Substantia nigra (tissue), 51 donors: ENCODE measurements at places on chromosomes 12 and 14.

DNA sequence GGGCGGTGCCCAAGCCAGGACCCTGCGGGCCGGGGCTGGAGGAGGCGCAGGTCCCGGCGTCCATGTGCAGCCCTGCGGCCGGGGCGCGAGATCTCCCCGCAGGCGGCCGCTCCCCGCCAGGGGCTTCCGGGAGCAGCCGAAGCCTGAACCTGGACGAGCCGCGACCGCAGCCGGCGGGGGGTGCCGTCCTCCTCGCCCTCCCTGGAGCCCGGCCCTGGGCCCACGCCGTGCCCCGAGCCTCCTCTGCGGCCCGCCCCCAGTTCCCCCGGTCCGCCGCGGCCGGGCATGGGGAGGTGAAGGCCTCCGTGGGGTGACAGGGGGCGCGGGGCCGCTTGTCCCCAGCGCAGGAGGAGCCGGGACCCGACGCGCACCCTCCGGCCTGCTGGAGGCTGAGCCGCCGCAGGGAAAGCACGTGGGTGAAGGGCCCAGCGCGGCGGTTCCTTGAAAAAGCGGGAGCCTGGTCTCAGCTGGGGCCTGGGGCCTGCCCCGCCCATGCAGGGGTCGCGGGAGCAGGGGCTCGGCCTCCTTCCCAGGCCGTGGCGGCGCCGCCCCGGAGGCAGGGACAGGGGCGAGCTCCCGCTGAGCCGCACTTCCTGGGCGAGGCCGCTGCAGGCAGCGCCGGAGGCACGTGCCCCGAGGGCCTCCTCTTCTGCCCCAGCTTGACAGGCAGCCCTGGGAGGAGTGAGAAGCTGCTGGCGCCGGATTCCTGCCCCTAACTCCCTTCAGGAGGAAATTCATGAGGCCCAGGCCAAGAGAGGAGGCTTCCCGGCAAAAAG lies 55.6 kb upstream of the PPP2R5C start:
- no peak for DNase-seq

DNA sequence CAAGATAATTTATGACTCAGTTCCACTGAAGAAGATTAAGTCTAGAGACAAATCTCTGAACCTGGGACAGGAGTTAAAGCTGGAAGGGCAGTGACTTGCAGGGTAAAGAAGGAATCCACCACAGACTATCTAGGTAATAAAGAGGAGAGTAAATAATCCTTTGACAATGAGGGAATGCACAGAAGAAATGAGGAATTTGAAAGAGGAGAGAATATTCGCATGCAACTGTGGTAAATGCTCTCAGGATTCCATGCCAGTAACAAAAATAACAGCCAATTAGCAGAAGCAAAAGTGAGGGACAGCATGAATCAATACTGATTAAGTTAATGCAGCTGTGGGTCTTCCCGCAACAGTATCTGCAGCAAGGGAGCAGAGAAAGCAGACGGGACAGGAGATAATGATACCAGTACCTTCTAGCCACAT lies 77.0 kb downstream of the KITLG start:
- DNase-seq: no peak

DNA sequence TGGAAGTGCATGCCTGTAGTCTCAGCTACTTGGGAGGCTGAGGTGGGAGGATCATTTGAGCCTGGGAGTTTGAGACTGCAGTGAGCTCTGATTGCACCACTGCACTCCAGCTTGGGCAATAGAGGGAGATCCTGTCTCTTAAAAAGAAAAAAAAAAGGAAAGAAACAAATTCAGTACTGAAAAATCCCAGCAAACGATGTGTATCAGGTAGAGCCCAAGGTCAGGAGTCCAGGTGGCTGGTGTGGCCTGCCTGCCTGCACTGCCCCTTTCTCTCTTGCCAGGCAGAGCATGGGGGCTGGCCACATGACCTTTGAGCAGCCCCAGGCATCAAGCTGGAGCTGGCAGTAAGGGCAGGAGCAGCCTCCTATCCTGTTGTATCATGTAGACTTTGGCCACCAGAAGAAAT lies 31.8 kb downstream of the ELK3 start:
- no peak for DNase-seq

GRCh38 chr12:110366321-110367142 lies 37.0 kb downstream of the ANAPC7 start:
- no peak for DNase-seq

DNA sequence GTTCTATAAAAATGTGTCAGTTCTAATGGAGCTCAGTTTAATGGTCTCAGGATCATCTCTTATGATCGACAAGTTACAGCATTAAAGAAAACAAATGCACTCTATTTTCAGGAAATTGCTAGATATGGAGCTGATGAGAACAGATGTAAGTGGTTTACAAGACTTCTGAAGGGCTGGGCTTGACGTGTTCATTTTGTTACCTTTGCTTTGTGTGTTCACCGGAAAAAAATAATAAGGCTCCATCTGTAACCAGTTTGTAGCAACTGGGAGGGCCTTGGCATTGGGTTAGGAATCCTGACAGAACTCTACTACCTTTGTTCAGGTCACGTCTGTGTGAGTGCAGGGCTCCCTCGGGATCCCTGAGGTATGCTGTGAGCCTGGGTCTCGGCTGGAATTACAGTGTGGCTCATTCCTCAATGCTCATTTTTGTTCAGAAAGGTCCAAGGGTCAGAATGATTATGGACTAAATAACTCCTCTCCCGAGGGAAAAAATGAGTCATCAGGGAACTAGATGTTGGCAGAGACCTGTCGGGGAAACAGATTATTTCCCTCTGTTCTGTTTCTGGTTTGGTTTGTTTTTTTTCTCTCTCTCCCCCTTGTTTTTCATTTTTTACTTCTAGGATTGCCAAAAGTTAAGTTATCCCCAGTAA lies 158.0 kb downstream of the SLC5A8 start:
- DNase-seq: no peak

DNA sequence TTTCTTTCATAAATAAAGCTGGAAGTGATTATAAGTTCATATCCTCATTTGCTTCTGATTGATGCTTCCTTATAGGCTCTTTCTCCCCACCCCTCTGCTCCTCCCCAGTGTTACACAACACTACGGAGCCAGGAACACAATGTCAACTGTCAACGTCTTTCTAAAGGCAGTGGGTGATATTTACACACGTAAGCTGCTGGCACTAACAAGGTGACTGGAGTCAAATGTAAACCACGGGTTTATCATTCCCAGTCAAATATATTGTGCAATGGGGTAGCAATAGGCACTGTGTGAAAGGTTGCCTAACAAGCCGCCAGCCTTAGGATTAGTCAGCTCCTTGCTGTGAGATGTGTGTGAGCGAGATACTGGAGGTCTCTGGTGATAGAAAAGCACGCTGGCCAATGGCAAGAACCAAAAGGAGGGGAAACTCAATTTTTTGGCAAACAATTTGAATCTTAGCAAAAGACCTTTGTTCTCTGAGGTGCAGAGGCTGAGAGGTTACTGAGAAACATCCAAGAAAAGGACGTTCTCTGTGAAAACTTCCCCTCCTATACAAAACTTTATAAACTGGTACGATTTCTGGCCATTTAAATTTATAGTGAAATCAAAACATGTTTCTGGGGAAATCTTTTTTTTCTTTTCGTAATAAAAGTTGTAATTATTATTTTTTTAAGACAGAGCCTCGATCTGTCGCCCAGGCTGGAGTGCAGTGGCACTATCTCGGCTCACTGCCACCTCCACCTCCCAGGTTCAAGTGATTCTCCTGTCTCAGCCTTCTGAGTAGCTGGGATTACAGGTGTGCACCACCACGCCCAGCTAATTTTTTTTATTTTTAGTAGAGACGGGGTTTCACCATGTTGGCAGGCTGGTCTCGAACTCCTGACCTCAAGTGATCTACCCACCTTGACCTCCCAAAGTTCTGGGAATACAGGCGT lies 22.3 kb upstream of the HECTD1 start:
- DNase-seq: no peak

- no peak for DNase-seq
Measured at GRCh38 chr14:31078766-31079165, 52.6 kb upstream of the STRN3 start.

- DNase-seq: no peak
Measured at GRCh38 chr12:67546746-67547145, 101.8 kb upstream of the DYRK2 start.

DNA sequence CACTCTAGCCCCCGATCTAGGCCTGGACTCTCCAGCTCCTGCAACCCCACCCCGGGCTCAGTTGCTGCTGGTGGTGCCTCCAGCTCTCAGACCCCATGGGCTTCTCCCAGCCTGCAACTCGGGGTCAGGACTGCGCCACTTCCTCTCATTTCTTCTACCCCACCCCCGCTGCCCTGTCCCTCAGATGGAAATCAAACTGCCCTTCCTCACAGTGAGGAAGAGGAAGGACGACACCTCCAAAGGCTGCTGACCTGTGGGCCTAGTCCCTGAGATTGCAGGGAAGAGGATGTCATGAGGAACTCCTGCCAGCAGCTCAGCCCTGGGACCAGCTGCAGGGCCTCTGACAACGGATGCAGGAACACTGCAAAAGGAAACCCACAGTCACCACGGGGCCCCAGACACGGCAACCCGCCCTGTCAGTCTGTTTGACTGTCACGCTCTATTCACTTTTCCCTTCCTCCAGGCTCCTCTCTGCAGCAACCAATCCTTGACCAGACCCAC lies 29.3 kb upstream of the PNMA1 start:
- no peak for DNase-seq

- no peak for DNase-seq
Measured at GRCh38 chr12:116204169-116204568, 73.3 kb downstream of the MED13L start.

DNA sequence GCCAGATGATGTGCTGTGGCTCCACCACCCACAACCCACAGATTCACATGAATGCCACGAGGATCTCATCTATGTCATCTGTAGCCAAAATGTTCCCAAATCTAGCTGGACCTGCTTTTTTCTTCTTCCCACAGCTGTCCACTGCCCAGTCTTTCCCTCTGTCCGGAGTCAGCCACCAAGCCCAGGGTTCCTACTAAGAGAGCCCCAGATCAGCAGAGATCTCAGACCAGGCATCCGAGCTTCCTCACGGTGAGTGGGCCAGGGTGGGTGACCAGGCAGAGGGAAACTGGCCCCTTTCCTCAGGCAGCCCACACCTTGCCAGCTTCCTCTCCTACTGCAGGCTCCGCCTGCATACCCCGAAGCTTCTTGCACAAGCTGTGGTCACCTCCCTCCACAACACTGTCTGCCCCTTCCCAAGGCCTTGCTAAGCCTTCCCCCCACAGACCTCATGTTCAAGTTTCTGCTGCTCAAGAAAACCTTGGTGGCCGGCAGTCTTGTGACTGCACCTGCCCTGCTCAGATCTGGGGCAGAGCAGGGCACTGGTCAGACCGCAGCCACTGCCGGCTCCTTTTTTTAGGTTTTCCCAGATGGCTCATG lies 81.4 kb downstream of the ACTN1 start:
- no peak for DNase-seq

DNA sequence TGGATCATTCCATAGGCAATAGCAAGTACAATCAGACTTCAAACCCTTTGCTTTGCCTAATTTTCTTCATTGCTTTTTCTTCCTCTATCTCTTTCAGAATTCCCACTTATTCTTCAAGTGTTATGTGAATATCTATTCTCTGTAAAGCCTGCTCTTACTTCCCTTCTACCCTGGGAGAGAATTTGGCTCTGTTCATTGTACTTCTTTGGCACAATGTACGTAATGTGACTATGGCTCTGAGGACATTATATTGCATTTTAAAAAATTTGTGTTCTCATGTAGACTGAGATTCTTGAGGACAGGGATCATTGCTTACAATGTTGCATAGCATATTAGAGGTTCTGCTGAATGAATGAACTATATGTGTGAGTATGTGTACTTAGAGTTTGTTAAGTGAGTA lies 16.9 kb upstream of the PRICKLE1 start:
- DNase-seq: no peak

- DNase-seq: no peak
Measured at GRCh38 chr12:79063258-79063657, 198.7 kb downstream of the SYT1 start.

DNA sequence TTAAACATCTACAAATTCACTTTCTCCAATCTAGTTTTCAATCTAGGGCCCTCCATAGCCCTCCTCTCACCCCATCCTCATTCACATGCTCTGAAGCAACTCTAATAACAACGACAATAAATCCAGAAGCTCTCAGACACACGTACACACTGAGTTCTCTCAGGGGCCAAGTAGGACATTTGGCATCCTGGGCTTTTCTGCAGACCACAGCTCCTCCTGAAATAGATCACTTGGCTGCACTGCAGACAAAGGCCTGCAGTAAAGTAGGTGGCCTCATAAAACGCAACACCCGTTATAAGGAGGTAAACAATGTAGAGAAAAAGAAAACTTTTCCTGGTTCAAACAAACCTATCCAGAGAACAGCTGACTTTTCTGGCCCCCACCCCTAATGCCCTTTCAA lies 111.2 kb downstream of the TMTC1 start:
- no peak for DNase-seq

- no peak for DNase-seq
Measured at GRCh38 chr12:81095501-81096232, 17.8 kb downstream of the ACSS3 start.

GRCh38 chr12:509500-509899 lies 49.8 kb downstream of the B4GALNT3 start:
- DNase-seq: no peak
